Body of pancreas (tissue), 4 donors: ENCODE measurements at places on chromosomes 2 and 18. TPM values are rescaled to one million over a fixed set of nuclear protein-coding genes. Genes with fewer than 3 reads are reported as not detected.

CYRIA gene
- total RNA-seq = 5.3 TPM

ARHGEF4 gene
- total RNA-seq = 28.8 TPM

DCDC2C gene
- total RNA-seq = not detected

TDRD15 gene
- 0.33 TPM for total RNA-seq

METTL21A gene
- total RNA-seq = 17.4 TPM

SIX2 gene
- 5.2 TPM for total RNA-seq

SIGLEC15 gene
- 0.26 TPM for total RNA-seq

ANKZF1 gene
- 67.5 TPM for total RNA-seq

NEU2 gene
- not detected for total RNA-seq

NCKAP1 gene
- total RNA-seq = 59.9 TPM

EVX2 gene
- not detected for total RNA-seq

LRRC30 gene
- total RNA-seq = not detected

RNU2-63P gene
- not detected for total RNA-seq

KANSL1L gene
- 94.9 TPM for total RNA-seq

LIMS3 gene
- 4.7 TPM for total RNA-seq

CIB4 gene
- total RNA-seq = not detected

MFSD2B gene
- not detected for total RNA-seq

DNAJC5G gene
- total RNA-seq = not detected

PLCD4 gene
- not detected for total RNA-seq

FOXD4L1 gene
- total RNA-seq = not detected

CCBE1 gene
- total RNA-seq = 4.4 TPM

IL1A gene
- not detected for total RNA-seq

TRIM43 gene
- total RNA-seq = not detected

CROCC2 gene
- total RNA-seq = not detected

ZC3H6 gene
- 7.0 TPM for total RNA-seq

TMEM87B gene
- 14.8 TPM for total RNA-seq

ATP8B1 gene
- 18.5 TPM for total RNA-seq

LYG2 gene
- total RNA-seq = not detected

TET3 gene
- total RNA-seq = 6.7 TPM

ARHGAP25 gene
- total RNA-seq = 4.2 TPM

MEIS1 gene
- total RNA-seq = 82.1 TPM

DLX2 gene
- total RNA-seq = not detected

ZFP36L2 gene
- 57.1 TPM for total RNA-seq

SPATA3 gene
- total RNA-seq = not detected

DLGAP1 gene
- total RNA-seq = 0.52 TPM

UBE2F gene
- 69.9 TPM for total RNA-seq

IKZF2 gene
- total RNA-seq = 3.9 TPM

SLC9A4 gene
- total RNA-seq = 0.78 TPM

CYTIP gene
- 5.6 TPM for total RNA-seq

SIX3 gene
- 0.52 TPM for total RNA-seq

MERTK gene
- total RNA-seq = 7.9 TPM
